ENCODE measurements at places on chromosomes 3 and 15.

DNA sequence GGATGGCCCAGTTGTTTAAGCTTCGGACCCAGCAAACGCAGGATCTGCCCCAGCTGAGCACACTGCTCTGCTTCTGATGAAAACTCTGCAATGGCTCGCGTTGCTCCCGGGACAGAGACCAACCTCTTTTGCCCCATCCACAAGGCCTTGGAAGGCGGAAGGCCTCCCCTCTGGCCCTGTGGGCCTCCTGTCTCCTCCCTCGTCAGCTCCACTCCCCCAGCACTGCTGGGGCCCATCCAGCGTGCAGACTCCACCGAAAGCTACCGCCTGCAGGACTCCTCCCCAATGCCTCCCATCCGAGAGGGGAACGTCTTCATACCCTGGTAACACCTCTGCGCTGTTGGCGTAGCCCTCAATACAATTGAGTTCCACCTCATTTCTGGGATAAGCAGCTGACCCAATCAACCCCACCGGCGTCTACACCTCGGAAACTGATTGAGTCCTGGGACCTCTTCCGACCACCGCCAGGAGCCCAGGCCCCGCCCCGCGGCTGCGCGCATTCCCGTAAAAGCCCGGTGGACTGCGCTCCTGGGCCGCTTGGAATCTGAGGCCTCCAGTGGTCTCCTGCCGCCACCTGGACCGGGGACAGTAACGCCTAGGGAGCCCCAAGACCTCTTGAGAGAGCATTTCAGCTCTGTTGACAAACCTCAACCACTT lies at the start of gene PRR23E:
TSS of gene PRR23E (plus strand) at position 556 of the 657 bp plus-strand sequence. CDS start 3,555 bp downstream, outside the sequence.
- H3K27ac ChIP-seq: no peak within 1 kb of the TSS
- H3K36me3 ChIP-seq: no peaks in the 10 kb centered on the region
- peaks cover 3% of the 10 kb centered on the region for H3K27me3 ChIP-seq
- no peak within 1 kb of the TSS for H3K4me3 ChIP-seq

DNA sequence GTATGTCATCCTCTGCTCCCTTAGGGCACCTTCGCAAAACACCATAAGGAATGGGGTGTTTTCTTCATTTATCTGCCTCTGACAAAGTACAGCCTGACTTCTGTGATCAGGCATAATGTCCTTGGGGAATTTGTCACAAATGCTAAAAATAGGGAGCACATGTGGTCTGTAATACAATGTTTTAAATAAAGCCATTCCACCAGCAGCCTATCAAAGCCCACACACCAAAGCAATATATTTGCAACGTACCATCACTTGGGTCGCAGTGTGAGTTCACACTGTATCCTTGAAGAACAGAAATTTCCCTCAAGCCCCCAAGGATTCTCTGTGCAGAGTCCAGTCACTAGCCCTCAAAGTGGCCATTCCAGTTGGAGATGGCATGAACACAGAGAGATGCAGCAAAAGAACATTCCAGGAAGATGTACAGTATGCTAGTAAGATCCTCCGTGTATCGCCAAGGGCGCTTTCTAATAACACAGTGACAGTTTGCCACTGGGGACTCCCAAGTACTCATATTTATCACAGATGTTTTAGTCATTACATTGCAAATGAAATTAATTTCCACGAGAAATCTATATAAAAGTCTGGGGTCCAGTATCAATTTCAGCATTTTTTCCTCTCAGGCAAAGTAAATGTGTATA lies 246.7 kb downstream of the MCTP2 start:
- no peak overlapping the region for H3K27ac ChIP-seq
- peaks cover 5% of the 10 kb centered on the region for H3K36me3 ChIP-seq
- H3K27me3 ChIP-seq: no peaks in the 10 kb centered on the region

- H3K4me1 ChIP-seq: no peaks in the 10 kb centered on the region
- H3K27me3 ChIP-seq: no peaks in the 10 kb centered on the region
- no peak overlapping the region for H3K27ac ChIP-seq
- no peak for DNase-seq
- H3K4me3 ChIP-seq: no peak overlapping the region
- no peaks in the 10 kb centered on the region for H3K36me3 ChIP-seq
Observed at GRCh38 chr15:39573844-39574243, 7.0 kb upstream of the THBS1 start.

DNA sequence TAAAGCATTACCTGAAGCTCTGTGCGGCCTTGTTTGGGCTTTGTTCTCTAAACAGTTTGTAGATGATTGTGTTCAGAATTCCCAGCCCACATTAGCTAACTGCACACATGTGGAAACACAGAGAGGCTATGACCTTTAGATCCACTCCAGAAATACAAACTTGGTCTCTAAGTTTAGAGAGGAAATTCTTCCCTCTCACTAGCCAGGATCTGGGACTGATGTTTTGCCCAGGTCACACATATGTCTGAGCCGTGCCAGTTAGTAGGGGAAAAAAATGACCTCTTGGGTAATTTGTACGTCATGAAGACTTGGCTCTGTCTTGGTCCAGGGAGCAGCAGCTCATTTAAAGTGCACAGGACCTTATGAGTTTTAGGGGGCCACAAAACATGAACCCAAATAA lies 223.1 kb downstream of the RBMS3 start:
- H3K27ac ChIP-seq: no peak overlapping the region
- H3K4me1 ChIP-seq: no peaks in the 10 kb centered on the region
- no peaks in the 10 kb centered on the region for H3K27me3 ChIP-seq
- no peak overlapping the region for H3K4me3 ChIP-seq
- H3K36me3 ChIP-seq: no peaks in the 10 kb centered on the region

DNA sequence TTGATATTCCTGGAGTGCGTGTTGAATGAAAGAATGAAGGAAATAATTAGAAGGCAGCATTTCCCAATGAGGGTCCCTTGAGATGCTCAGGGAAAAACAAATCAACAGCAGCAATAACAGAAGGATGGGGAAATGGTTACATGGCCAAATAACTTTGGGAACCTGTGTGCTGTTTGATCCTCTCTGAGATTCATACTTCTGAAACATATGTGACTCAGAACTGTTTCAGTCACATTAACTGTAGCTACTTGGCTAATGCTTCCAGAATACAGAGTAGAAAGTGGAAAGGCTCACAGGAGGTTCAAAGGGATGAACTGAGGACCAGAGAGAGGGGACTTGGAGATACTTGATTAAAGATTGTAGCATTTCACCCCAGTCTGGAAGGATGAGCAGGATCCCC lies 258.2 kb downstream of the SLCO3A1 start:
- DNase-seq: no peak
- no peak overlapping the region for H3K27ac ChIP-seq
- H3K4me3 ChIP-seq: no peak overlapping the region
- peaks cover 3% of the 10 kb centered on the region for H3K4me1 ChIP-seq

GRCh38 chr3:14829811-14830210 lies 11.0 kb downstream of the FGD5 start:
- no peaks in the 10 kb centered on the region for H3K36me3 ChIP-seq
- no peak for DNase-seq
- no peaks in the 10 kb centered on the region for H3K4me1 ChIP-seq
- peaks cover 14% of the 10 kb centered on the region for H3K27me3 ChIP-seq
- no peak overlapping the region for H3K27ac ChIP-seq

DNA sequence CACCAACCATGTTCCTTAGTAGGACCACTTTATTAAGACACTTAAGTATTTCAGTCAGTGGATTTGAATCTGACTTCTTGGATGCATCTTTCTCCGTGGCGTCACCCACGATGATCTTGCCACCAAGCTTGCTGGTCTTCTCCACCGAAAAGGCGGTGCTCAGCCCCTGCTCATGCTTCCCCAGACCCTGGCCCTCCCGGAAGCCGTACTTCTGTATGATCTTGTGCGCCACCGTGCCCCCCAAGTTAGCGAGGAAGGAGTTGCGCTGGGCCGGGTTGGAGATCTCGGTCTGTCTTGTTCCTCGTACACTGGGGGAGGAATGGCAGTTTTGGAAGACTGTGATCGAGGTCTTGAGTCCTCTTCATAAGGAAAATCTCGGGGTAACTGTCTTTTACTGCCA lies 213.4 kb upstream of the NANOGP8 start:
- H3K36me3 ChIP-seq: no peaks in the 10 kb centered on the region
- H3K4me3 ChIP-seq: no peak overlapping the region
- H3K27ac ChIP-seq: no peak overlapping the region
- no peaks in the 10 kb centered on the region for H3K4me1 ChIP-seq

- H3K27me3 ChIP-seq: no peaks in the 10 kb centered on the region
- H3K4me3 ChIP-seq: no peak overlapping the region
- H3K27ac ChIP-seq: no peak overlapping the region
- no peaks in the 10 kb centered on the region for H3K4me1 ChIP-seq
Observed at GRCh38 chr3:118742760-118743159, 291.9 kb downstream of the IGSF11 start.

DNA sequence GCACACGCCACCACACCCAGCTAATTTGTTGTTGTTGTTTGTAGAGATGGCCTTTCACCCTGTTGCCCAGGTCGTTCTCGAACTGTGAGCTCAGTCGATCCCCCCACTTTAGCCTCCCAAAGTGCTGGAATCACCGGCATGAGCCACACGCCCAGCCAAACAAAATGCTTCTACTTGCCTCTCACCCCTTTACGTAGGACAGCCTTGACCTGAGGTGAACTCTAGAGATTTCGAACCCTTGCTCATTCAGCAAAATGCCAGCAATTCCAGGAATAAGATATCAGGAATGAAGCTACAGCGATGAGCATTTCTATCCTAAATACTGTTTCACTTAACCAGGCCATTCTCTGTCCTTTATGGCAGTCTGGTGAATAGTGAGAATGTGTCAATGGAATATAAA lies 135.0 kb downstream of the LRRK1 start:
- no peak for DNase-seq
- H3K27me3 ChIP-seq: no peaks in the 10 kb centered on the region
- H3K4me1 ChIP-seq: no peaks in the 10 kb centered on the region

DNA sequence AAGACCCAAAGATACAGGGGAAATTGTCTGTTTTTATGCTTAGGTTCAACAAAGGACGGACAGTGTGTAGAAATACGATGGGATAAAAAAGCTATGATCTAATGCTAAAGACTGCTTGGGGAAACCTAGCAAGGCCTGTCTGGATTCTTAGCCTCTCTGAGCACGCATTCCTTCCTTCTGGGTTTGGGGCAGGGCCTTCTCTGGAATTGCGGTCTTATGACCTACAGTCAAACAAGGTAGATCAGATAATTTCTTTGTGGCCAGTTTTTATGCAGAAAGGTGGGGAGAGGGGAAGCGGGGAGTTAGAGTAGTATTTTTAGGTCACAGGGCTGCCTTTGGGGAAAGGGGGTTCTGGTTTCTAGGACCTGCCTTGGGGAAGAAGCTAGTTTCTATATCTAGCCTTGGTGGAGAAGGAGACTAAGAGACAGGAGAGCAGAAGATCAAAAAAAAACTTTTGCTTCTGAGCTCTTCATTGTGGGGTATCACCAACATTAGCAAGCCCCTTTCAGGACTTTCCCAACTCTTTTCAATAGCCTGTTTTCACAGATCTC lies 39.1 kb upstream of the LIPC start:
- H3K4me3 ChIP-seq: no peak overlapping the region
- H3K4me1 ChIP-seq: no peaks in the 10 kb centered on the region
- no peak overlapping the region for H3K27ac ChIP-seq
- peak; percentile 5 for DNase-seq
- no peaks in the 10 kb centered on the region for H3K27me3 ChIP-seq
- no peaks in the 10 kb centered on the region for H3K36me3 ChIP-seq

GRCh38 chr15:42139596-42139995 lies 16.8 kb downstream of the PLA2G4F start:
- H3K4me3 ChIP-seq: no peak overlapping the region
- peaks cover 3% of the 10 kb centered on the region for H3K4me1 ChIP-seq
- H3K36me3 ChIP-seq: no peaks in the 10 kb centered on the region
- H3K27ac ChIP-seq: peak overlapping the region; percentile 84
- no peaks in the 10 kb centered on the region for H3K27me3 ChIP-seq

GRCh38 chr15:32918547-32918946 lies 200.7 kb downstream of the GREM1 start:
- H3K27ac ChIP-seq: no peak overlapping the region
- H3K36me3 ChIP-seq: no peaks in the 10 kb centered on the region
- H3K27me3 ChIP-seq: no peaks in the 10 kb centered on the region
- H3K4me1 ChIP-seq: no peaks in the 10 kb centered on the region
- DNase-seq: no peak
- no peak overlapping the region for H3K4me3 ChIP-seq

DNA sequence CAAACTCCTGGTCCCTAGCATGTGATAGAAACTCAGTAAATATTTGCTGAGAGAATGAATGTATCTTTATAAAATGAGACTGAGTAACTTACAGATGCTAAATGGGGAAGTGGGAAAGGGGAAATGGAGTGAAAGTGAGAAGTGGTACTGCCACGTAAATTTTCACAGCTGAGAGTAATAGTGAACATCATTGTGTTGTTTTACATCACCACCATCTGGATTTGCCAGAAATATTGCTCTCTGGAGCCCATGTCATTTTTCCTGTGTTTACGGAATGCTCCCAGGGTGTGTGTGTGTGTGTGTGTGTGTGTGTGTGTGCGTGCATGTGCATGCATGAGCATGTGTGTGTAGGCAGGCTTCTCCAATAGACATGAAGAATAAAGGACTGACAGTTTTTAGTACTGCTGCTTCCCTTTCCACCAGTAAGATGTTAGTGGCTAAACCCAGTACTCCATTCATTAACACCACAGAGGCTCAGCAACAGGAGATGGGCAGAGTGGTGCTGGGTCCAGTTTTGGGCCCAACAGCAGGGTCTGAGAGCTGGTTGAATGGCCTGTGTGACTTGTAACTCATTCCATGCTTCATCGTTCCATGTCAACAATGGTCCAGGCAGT lies 57.3 kb downstream of the DIPK2A start:
- DNase-seq: no peak
- no peaks in the 10 kb centered on the region for H3K4me1 ChIP-seq
- H3K36me3 ChIP-seq: no peaks in the 10 kb centered on the region
- no peak overlapping the region for H3K27ac ChIP-seq
